ENCODE measurements at places on chromosomes 1 and 21. TPM values are rescaled to one million over a fixed set of nuclear protein-coding genes. Genes with fewer than 3 reads are reported as not detected.

TOE1 gene
- 10.6 TPM for polyA plus RNA-seq

CELA2B gene
- polyA plus RNA-seq, result not detected

GBP6 gene
- polyA plus RNA-seq, result not detected

SLC2A5 gene
- 1.3 TPM for polyA plus RNA-seq

CIART gene
- polyA plus RNA-seq, result 32.5 TPM

CASQ1 gene
- polyA plus RNA-seq, result 4.6 TPM

SYNC gene
- polyA plus RNA-seq, result 1.9 TPM

GJC2 gene
- polyA plus RNA-seq, result 22.7 TPM

OR2T29 gene
- not detected for polyA plus RNA-seq

OR10J4 gene
- not detected for polyA plus RNA-seq

S100A7A gene
- not detected for polyA plus RNA-seq

TDRD10 gene
- 0.27 TPM for polyA plus RNA-seq

GADD45A gene
- polyA plus RNA-seq, result 33.2 TPM

CAPN9 gene
- polyA plus RNA-seq, result 2.0 TPM

KCNJ6 gene
- 1.6 TPM for polyA plus RNA-seq

ACTA1 gene
- polyA plus RNA-seq, result 0.88 TPM

DNASE2B gene
- polyA plus RNA-seq, result not detected

MYOG gene
- polyA plus RNA-seq, result not detected

GJA8 gene
- polyA plus RNA-seq, result not detected
